ENCODE measurements at places on chromosomes 1 and 21. TPM values are rescaled to one million over a fixed set of nuclear protein-coding genes. Genes with fewer than 3 reads are reported as not detected.

GRCh38 chr1:96596226-96596922, 125.2 kb upstream of the PTBP2 start:
- DNase-seq, result no peak

GRCh38 chr1:238991765-238992495, 394.4 kb upstream of the CHRM3 start:
- DNase-seq, result no peak

DNA sequence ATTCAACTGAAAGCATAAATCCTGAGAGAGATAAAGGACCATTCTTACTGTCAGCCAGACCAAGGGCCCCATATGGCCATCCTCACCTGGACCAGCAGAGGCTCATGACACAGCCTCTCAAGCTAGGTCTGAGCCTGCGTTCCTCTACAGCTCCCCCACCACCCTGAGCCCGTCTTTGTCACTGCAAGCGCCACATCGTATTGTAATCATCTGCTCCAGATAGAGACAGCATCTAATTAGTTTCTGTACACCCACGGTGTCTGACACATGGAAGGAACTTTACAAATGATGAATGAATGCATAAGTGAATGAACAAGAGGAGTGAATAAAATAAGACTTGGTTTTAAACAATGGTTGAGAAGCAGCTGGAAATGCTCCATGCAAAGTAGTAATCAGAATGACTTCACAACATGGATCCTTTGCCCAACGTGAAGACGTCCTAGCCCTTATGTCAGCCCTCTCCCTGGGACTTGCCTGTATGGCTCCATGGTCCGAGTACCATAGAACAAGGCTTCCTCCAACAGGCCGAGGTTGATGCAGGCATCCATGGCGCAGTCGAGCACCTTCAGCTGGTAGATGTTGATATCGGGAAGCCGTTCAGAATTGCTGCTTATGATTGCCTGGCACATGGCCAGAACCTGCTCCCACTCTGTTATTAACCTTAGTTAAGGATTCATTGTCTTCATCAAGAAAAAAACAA, 648.9 kb downstream of the SMYD3 start:
- no peak for DNase-seq

DNA sequence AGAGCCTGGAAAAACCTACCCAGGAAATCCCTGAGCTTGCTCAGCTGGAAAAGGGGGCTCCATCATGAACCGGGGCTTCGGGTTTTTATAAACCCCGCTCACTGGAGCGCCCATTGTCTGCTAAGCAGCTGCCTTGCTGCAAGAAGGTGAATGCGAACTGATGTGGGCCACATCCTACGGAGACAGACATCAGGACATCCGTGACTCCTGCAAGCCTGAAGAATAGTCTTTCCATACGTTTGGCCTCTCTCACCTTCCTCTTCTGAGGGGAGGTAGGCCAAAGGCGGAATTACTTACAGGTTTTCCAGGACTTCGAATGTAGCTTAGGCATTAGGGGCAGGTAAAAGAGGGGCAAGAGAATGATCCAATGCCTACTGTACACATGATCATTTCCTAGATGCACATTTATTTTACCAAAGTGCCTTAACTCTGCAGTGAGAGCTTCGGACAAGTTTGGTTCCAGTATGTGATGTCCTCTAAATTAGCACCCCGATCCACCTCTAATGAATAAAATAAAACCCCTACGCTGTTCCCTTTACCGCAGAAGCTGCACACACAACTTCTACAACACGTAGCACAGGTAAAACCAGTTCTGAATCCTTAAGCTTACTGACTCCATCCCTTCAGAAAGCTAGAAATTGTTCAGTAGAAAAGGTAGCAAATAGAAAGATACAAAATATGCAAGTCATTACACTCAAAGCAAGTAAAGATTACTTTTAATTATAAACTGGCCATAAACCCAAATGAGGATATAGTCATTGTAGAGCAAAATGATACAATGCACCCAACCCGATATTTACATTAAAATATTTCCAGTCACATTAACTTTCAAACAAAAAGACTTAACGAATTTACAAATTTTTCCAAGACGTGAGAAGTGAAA, 866 bp upstream of the SORT1 start:
- DNase-seq, result no peak

GRCh38 chr1:203116091-203116820, 11.3 kb upstream of the ADORA1 start:
- no peak for DNase-seq

DNA sequence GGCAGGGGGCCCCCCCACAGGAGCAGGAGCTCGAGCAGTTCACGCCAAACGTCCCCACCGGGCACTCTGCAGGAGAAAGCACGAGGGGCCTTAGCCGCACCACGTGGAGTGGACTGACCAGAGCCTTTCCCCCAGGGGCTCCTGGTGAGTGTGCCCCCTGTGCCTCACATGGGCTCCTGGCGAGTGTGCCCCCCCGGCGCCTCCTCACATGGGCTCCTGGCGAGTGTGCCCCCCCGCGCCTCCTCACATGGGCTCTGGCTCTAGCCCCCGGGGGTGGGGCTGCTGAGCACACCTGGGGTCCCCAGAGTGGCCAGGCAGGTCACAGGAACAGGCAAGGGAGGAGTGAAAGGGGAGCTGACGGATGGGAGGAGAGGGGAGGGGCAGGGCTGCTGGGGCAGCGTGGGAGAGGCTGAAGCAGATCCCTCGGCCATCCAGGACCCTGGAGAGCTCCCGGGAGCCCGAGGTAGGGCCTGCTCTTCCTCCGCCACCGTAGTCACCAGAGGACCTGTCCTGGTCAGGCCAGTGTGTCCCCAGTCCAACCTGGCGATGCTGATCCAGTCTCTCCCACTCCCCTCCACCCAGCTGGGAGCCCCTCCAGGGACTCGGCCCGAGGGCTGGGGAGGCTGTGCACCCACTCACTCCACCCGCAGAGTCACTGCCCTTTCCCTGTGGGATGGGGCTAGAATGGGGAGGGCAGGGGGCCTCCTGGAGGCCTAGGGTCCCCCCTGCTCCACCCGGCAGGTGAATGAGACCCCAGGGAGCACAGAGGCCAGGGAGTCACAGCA, 47.6 kb downstream of the ARHGEF16 start:
- no peak for DNase-seq

DNA sequence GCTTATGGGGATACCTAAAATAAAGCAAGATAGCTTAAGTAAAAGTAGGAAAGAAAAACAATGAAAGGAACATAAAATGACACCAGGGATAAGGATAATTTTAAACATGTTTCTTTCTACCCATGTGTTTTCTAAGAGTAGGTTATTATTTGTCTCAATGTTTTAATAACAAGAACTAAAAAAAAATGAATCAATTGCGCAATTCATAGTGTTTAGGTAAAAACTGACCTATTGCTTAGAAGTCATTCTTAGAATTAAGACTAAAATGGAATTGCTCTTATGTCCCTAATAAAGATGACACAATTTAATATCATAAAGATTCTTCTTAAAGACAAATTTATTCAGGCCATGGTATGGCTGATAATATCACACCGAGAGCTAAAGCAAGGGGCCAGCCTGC, 58.0 kb upstream of the COL24A1 start:
- no peak for DNase-seq

DNA sequence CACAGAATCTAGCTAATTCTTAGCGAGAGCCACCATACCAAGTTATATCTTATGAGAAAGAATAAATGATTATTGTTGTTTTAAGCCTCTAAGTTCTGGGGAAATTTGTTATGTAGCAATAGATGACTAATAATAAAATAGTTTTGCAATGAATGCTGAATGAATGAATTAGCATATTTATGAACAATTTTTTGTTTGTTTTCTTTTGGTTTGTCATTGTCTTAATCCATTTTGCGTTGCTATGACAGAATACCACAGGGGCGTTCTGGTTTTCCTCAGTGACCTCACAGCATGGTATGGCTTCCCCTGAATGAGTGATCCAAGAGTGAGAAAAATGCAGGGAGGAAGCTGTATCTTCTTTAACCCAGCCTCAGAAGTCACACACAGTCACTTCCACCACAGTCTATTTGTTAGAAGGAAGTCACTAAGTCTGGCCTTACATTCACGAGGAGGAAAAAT, 53.8 kb upstream of the HPDL start:
- no peak for DNase-seq

- DNase-seq, result no peak
These were observed 17.3 kb downstream of the WDR47 start for GRCh38 chr1:109024646-109025045.

DNA sequence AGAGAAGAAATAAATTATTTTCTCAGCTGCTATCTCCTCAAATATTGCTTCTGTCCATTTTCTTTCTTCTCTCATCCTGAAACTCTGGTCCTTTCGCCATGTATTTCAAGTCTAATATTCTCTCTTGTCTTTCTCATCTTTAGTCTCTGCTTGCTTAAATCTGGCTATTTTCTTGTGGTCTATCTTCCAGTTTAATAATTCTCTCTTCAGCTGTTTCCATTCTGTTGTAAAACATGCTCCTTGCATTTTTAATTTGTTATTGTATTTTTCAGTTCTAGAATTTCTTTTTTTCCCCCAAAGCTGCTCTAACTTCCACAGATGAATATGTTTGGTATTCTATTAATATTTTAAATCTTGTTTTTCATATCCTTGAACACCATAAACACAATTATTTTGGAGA, 70.1 kb upstream of the TMPRSS2 start:
- no peak for DNase-seq

GRCh38 chr21:41819236-41819855, 52.5 kb upstream of the RIPK4 start:
- DNase-seq, result no peak

DNA sequence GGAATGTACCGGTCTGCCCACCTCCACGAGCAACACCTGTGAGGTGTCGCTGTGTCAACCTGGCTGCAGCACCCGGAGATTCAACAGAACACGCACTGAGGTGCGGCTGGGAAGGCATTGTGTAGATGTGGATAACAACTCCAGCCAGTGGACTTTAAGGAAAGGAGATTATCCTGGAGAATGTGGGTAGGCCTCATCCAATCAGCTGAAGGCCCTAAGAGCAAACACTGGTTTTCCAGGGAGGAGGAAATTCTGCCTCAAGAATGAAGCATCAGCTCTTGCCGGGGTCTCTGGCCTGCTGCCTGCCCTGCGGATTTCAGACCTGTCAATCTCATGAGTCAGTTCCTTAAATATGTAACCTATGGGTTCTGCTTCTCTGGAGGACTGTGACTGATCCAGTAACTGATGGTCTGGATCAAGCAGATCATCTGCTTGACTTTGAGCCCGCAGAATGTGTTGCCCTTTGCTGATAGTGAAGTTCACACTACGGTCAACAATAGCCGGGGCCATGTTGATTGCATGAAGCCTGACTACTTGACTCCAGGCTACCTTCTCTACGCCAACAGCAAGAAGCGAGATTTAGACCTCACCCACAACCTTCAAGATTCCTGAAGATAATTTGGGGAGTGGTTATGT, 15.9 kb upstream of the PRDM15 start:
- DNase-seq, result no peak

- DNase-seq, result no peak
These were observed 10.0 kb downstream of the NHLH2 start for GRCh38 chr1:115830963-115831362.

DNA sequence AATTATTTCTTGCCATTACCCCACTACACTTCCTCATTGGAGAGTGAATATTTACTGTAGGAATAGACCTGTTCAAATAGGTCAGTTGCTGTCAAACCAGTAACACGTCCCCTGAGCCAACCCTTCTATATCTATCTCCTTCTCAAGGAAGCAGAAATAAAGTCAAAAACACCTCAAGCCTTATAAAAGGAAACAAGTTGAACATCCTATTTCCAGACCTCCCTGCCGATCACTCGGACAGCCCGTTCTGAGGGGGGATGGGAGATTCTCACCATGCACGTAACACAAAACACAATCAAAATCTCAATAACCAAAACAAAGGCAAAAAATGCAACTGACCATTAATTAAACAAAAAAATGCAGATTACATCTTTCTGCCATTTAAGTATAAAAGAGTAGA, 121.5 kb upstream of the KRTAP19-8 start:
- DNase-seq, result no peak

DNA sequence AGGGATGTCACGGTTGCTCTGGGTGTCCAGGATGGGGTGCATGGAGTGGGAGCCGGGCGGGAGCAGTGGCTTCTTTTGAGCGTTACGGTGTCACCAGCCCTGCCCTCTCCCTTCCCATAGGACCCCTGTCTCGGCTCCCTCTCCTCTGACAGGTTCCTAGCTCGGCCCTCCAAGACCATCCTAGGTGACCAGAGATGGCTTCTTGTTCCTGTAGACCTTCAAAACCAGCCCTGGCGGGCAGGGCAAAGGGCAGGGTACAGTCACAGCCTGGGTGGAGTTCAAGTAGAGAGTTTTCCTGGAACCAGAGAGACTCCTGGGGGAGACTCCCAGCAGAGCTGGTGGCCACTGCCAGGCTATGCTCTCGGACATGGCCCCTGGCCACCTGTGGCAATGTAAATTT, 345.6 kb upstream of the AJAP1 start:
- no peak for DNase-seq

GRCh38 chr1:47883963-47884362, 113.2 kb downstream of the TRABD2B start:
- no peak for DNase-seq

UBXN10 gene
- 0.04 TPM for total RNA-seq

BSND gene
- total RNA-seq, result 0.05 TPM

DPH5 gene
- 45.2 TPM for total RNA-seq

HRNR gene
- total RNA-seq, result not detected

TSPEAR gene
- not detected for total RNA-seq

CPT2 gene
- 12.5 TPM for total RNA-seq
